Esophagus squamous epithelium (tissue), 5 donors: ENCODE measurements at places on chromosomes 2 and 18. TPM values are rescaled to one million over a fixed set of nuclear protein-coding genes. Genes with fewer than 3 reads are reported as not detected.
A peak's percentile ranks its signal among the peaks of the same experiment; 100 is the strongest.

The RAD51AP2 gene
- 0.19 TPM for total RNA-seq

DNA sequence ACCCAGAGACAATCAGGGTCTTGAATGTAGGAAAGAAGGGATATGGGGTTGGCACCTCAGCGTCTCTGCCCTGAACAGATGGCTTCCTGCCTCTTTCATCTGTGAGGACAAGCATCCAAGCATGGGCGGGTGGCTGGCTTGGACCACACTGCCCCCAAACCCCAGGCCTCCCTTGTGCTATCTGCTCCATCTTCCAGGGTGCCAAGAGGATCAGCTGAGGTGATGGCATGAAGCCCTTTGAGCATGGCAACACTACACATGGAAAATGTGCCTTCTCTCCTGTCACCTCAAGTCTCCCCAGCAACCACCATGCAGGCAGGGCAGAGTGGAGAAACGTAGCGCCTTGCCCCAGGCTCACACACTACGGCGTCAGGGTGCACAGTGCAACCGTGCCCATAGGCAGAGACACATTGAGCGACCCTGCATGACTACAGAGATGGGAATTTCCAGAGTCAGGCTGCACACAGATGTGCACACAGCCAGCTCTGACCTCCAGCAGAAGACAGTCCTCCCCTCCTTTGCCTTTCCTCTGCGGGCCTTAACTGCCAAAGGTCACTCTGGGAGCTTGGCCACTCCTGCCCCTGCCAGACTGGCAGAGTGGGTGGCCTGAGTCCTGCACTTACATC lies 1.5 kb downstream of the KCNIP3 start:
- DNase-seq: no peak
- H3K36me3 ChIP-seq: no peaks in the 10 kb centered on the region
- H3K27me3 ChIP-seq: no peaks in the 10 kb centered on the region
- no peaks in the 10 kb centered on the region for H3K4me1 ChIP-seq

The ERLEC1 gene
- total RNA-seq: 27.5 TPM

DNA sequence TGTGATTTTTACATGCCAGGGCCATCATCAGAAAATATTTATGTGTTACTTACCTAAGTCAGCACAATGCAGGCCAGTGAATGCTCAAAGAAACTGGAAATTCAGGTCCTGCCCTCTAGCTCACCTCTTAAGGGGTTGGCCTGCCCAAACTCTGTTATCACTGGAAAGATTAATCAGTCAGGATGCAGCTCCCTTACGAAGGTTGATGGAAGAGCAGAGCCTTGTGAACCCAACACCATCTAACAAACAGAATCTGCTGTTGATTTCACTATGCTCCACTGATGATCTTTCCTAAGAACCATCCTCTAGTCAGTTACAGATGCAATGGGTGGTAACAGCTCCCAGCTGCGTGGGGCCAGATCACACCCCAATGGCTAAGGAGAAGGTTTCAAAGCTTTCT lies 38.2 kb downstream of the SOX11 start:
- no peaks in the 10 kb centered on the region for H3K36me3 ChIP-seq
- no peak overlapping the region for H3K4me3 ChIP-seq
- no peaks in the 10 kb centered on the region for H3K4me1 ChIP-seq
- H3K27me3 ChIP-seq: no peaks in the 10 kb centered on the region
- no peak for DNase-seq

DNA sequence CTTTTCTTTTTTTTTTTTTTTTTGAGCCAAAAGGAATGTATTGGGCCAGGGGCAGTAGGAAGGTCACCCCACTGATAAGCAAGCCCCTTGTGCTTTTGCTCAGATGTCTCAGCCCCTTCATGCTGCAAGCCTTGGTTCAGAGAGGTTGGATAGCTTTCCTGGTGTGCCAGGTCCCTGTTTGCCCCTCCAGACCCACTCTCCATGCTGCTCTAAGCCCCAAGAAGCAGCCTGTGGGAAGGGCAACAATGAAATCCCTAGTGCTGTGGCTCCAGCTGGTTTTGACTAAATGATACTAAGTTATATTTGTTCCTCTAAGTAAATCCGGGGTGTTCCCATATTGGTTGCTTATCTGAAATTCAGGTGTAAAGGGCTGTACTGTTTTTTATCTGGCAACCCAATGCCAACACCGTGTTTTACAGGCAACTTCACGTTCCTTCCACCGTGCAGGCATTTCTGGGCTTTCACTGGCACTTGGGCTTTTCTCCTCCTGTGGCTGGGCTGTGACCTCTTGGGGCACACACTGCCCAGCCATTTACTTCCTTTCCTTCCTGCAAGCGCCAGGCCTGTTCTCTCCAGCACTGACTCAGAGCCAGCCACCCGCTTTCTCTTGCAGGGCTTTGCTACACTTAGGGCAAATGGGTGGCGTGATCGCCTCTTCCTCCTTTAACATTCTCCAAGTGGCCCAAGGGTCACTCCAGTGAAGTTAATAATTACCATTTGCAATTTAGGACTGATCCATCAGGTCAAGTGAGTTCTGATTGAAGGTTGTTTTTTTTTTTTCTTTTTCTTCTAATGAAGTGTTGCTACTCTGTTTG lies 21.6 kb downstream of the MERTK start:
- no peak for DNase-seq
- H3K4me3 ChIP-seq: no peak overlapping the region

GRCh38 chr2:128494640-128495321 lies 176.1 kb upstream of the HS6ST1 start:
- no peaks in the 10 kb centered on the region for H3K27me3 ChIP-seq
- H3K27ac ChIP-seq: no peak overlapping the region
- H3K4me3 ChIP-seq: no peak overlapping the region

DNA sequence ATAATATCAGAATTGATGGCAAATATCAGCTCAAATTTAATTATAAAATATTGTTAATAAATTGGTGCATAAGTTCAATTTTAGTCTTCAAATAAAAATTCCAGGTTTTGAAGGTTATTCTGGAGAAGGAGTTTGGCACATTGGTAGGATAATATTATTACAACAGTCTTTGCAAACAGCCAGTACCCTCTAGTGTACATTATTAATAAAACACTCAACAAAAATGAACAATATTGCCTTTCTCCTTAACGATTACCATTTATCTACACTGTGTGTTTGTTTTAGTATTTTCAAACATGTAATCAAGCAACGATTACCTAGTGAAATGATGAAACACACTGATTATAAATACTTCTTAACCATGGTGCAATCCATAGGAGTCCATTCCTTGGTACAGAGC lies 334.0 kb upstream of the FSIP2 start:
- no peaks in the 10 kb centered on the region for H3K4me1 ChIP-seq
- no peaks in the 10 kb centered on the region for H3K36me3 ChIP-seq
- no peak overlapping the region for H3K4me3 ChIP-seq
- no peaks in the 10 kb centered on the region for H3K27me3 ChIP-seq
- H3K27ac ChIP-seq: no peak overlapping the region

DNA sequence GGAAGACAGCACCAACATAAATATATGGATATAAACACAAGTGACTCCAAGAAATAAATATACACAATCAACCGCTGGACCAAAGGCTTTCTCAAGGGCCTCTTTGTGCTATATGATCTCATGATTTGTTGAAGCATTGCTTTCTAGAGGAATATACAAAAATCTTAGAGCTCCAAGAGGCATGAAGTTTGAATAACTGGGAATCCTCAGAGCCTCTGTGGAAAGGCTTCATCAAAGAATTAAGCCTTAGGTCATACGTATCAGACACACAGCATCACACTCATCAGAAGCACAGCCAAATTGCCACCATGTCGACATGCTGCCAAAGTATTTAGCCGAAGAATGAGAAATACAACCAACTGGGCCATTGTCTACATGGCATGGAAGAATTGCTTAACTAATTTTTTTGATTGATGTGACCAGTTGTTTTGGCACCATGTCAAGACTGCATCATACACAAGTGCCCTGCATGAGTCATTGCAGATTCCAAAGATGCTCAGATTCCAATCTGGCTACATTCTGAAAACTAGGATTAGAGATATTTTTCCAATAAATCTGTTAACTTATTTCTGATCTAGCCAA lies 860.6 kb upstream of the ZEB2 start:
- H3K4me3 ChIP-seq: no peak overlapping the region
- no peaks in the 10 kb centered on the region for H3K4me1 ChIP-seq
- H3K27ac ChIP-seq: no peak overlapping the region
- no peaks in the 10 kb centered on the region for H3K36me3 ChIP-seq
- DNase-seq: no peak

DNA sequence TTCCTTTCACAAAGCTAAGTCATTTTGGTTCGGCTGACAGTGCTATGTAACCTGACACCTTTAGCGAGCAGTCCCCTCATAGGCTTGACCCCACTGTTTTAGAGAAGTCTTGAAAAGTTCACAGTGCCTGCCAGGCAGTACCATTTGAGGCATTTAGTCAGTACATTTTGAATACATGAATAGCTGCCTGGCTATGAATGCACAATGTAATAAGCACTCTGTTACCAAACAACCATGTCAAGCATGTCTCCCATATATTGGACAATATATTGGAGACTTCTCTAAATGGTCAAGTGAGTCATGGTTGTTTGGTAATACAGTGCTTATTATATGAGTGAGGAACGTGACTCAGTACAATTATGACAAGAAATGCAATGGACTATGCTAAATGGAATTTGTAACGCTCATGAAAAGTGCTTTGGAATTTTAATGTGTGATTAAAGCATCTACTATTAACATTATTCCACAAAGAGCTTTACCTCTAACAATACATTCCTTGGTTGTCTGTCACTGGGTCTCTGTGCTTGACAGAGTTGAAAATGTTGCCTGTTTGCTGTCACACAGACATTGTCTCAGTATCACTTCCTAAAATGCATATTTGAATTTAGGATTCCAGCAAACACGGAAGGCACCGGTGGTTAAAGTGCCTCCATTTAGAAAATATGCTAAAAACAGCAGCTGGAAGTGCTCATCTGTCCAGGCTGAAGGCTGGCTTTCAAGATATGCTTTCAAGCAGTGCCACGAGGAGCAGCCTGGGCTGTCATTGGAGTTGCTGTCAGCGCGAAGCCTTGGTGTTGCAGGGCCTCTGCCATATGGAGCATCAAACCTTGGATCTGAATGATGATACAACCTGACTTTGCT lies 458.6 kb downstream of the FBXO15 start:
- no peak overlapping the region for H3K4me3 ChIP-seq
- no peak for DNase-seq
- no peaks in the 10 kb centered on the region for H3K36me3 ChIP-seq
- no peaks in the 10 kb centered on the region for H3K27me3 ChIP-seq
- no peak overlapping the region for H3K27ac ChIP-seq
- no peaks in the 10 kb centered on the region for H3K4me1 ChIP-seq

- H3K4me3 ChIP-seq: no peak overlapping the region
- no peaks in the 10 kb centered on the region for H3K36me3 ChIP-seq
- no peaks in the 10 kb centered on the region for H3K27me3 ChIP-seq
- no peak for DNase-seq
Observed at GRCh38 chr2:31270822-31271231, 36.9 kb downstream of the EHD3 start.

The AGAP1 gene
- total RNA-seq: 16.9 TPM

- H3K4me1 ChIP-seq: no peaks in the 10 kb centered on the region
- DNase-seq: no peak
- H3K4me3 ChIP-seq: no peak overlapping the region
- no peaks in the 10 kb centered on the region for H3K27me3 ChIP-seq
Observed at GRCh38 chr18:21364471-21364870, 122.4 kb downstream of the GREB1L start.

DNA sequence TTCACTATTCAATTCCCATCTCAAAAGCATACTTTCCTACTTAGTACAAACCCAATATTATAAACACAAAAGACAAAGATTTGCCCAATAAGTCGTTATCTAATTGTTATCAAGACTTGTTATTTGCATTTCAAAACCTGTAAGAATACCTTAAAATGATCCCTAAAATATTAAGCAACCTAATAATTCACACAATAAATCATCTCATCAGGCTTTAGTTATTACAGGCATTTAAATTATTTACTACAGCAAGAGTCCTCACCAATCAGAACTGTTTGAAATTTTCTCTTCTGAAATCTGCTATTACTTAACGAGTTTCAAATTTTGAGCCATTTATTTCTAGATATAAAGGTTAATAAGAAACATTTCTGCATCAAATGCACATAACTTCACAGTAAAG lies 1.6 kb downstream of the CCDC88A start:
- DNase-seq: no peak
- no peaks in the 10 kb centered on the region for H3K4me1 ChIP-seq
- H3K27ac ChIP-seq: no peak overlapping the region
- H3K4me3 ChIP-seq: peak overlapping the region; percentile 78
- no peaks in the 10 kb centered on the region for H3K36me3 ChIP-seq

The EN1 gene
- total RNA-seq: not detected

DNA sequence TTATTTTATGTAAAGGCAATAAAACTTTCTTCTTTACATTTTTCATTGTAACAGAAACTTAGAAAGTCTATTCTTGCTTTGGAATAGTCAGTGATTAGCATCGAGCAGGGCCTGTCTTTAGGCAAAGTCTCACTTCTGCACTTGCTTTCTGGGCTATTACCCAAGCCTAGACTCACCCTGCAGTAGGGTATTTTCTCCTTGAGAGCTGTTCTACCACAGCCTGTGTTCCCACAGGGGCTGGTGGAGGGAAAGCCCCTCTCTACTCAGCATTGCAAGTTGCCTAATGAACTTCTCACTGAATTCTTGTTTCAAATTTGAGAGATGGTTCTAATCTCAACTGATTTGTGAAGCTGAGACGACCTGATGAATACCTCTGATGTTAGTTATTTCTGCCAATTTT lies 111.7 kb upstream of the KLHL14 start:
- no peaks in the 10 kb centered on the region for H3K4me1 ChIP-seq
- no peak for DNase-seq
- H3K27me3 ChIP-seq: no peaks in the 10 kb centered on the region
- no peaks in the 10 kb centered on the region for H3K36me3 ChIP-seq
- H3K4me3 ChIP-seq: no peak overlapping the region
- no peak overlapping the region for H3K27ac ChIP-seq

DNA sequence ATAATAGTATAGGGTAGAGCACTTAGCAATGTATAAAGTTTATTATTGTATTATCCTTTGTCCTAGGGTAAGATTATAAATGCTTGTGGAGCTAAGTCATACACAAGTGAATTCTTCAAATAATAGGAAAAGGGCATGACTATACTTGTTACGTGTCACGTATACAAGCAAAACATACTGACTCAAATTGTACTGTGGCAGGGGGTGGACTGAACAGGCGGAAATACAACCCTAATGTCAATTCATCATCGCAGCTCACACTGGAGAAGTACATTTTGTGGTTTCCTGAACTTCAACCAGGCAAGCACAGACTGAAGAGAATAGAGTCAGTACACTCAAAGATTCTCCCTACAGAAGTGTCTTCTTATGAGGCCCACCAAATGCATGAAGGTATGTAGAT lies 201.0 kb downstream of the MBD2 start:
- no peaks in the 10 kb centered on the region for H3K27me3 ChIP-seq
- no peak for DNase-seq
- H3K27ac ChIP-seq: no peak overlapping the region
- no peaks in the 10 kb centered on the region for H3K36me3 ChIP-seq
- H3K4me1 ChIP-seq: no peaks in the 10 kb centered on the region
- no peak overlapping the region for H3K4me3 ChIP-seq
